ENCODE measurements at places on chromosomes 5 and 9. TPM values are rescaled to one million over a fixed set of nuclear protein-coding genes. Genes with fewer than 3 reads are reported as not detected.

Gene PRR7
- polyA plus RNA-seq: 11.7 TPM

Gene SLC9A3
- polyA plus RNA-seq: 5.4 TPM

Gene PRSS3
- 1.5 TPM for polyA plus RNA-seq

Gene HMGCR
- 76.1 TPM for polyA plus RNA-seq

Gene SAXO1
- 0.04 TPM for polyA plus RNA-seq

Gene PTGES
- 103 TPM for polyA plus RNA-seq

Gene PCDHA12
- polyA plus RNA-seq: 7.2 TPM

Gene CDK5RAP2
- polyA plus RNA-seq: 28.8 TPM

Measured in hepatocyte (in vitro differentiated cells).